ENCODE measurements at places on chromosomes 1 and 21. TPM values are rescaled to one million over a fixed set of nuclear protein-coding genes. Genes with fewer than 3 reads are reported as not detected.

GJA4 gene
- total RNA-seq = 41.0 TPM

GRCh38 chr1:32496127-32496526, 31.3 kb downstream of the ZBTB8B start:
- H3K36me3 ChIP-seq = no peaks in the 10 kb centered on the region
- peaks cover 39% of the 10 kb centered on the region for H3K4me1 ChIP-seq
- peak overlapping the region; percentile 53 for H3K27ac ChIP-seq
- no peak for DNase-seq
- H3K4me3 ChIP-seq = no peak overlapping the region

- H3K36me3 ChIP-seq = no peaks in the 10 kb centered on the region
- H3K27ac ChIP-seq = no peak overlapping the region
These were observed 185.9 kb upstream of the EDN2 start for GRCh38 chr1:41670217-41670957.

- H3K27me3 ChIP-seq = no peaks in the 10 kb centered on the region
- H3K36me3 ChIP-seq = no peaks in the 10 kb centered on the region
- no peaks in the 10 kb centered on the region for H3K4me1 ChIP-seq
- H3K4me3 ChIP-seq = no peak overlapping the region
These were observed 64.5 kb upstream of the PRRC2C start for GRCh38 chr1:171420810-171421209.

GRCh38 chr1:107687849-107688753, 276.9 kb downstream of the VAV3 start:
- no peak for DNase-seq
- no peaks in the 10 kb centered on the region for H3K4me1 ChIP-seq
- H3K4me3 ChIP-seq = no peak overlapping the region
- no peaks in the 10 kb centered on the region for H3K27me3 ChIP-seq
- H3K36me3 ChIP-seq = no peaks in the 10 kb centered on the region

DNA sequence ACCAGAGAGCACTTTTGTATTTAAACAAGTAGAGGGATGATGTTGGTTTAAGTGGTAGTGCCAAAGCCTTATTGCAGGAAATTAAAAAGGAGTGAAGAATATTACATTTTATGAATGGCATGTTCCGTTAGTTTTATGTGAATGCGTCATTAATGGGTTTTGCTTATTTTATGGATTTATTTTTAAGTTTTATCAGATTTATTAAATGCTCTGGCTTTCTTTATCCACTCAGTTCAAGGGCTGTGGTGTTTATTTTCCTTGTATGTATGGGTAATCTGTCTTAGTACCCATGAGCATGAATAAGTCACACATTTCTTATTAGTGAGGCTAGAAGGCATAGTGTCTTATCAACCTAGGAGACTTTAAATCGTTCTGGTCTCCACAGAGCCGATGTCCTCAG, 41.6 kb upstream of the NBL1 start:
- no peak for DNase-seq
- H3K4me3 ChIP-seq = no peak overlapping the region
- H3K27me3 ChIP-seq = no peaks in the 10 kb centered on the region
- peaks cover 53% of the 10 kb centered on the region for H3K4me1 ChIP-seq
- peak overlapping the region; percentile 50 for H3K27ac ChIP-seq

GRCh38 chr1:27567146-27567526, 36.8 kb downstream of the AHDC1 start:
- no peaks in the 10 kb centered on the region for H3K36me3 ChIP-seq
- no peaks in the 10 kb centered on the region for H3K27me3 ChIP-seq
- peak overlapping the region; percentile 98 for H3K27ac ChIP-seq
- H3K4me1 ChIP-seq = peaks cover 100% of the 10 kb centered on the region
- no peak for DNase-seq

POGK gene
- total RNA-seq = 32.0 TPM

DNA sequence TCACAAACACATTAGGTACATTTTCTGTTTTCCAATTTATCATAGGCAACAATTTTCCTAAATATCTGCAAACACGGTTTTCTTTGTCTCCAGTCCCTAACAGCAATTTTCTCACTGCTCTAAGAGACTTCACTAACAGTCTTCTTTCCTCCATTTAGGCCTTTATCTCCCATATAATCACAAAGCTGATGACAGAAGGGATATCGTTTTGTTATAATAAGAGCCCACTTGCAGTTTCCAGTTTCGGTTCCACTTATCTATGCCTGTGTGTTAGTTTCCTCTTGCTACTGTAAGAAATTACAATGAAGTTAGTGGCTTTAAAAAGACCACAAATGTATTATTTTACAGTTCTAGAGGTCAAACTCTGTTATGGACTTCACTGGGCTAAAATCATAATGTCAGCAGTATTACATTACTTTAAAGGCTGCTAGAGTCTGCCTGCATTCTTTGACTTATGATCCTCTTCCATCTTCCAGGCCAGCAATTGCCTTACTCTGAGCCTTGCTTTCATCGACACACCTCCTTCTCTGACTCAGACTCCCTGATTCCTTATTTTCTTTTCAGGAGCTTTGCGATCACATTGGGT, 549.3 kb downstream of the NCAM2 start:
- H3K27me3 ChIP-seq = no peaks in the 10 kb centered on the region
- H3K36me3 ChIP-seq = no peaks in the 10 kb centered on the region
- no peaks in the 10 kb centered on the region for H3K4me1 ChIP-seq
- DNase-seq = no peak
- H3K4me3 ChIP-seq = no peak overlapping the region
- no peak overlapping the region for H3K27ac ChIP-seq

DNA sequence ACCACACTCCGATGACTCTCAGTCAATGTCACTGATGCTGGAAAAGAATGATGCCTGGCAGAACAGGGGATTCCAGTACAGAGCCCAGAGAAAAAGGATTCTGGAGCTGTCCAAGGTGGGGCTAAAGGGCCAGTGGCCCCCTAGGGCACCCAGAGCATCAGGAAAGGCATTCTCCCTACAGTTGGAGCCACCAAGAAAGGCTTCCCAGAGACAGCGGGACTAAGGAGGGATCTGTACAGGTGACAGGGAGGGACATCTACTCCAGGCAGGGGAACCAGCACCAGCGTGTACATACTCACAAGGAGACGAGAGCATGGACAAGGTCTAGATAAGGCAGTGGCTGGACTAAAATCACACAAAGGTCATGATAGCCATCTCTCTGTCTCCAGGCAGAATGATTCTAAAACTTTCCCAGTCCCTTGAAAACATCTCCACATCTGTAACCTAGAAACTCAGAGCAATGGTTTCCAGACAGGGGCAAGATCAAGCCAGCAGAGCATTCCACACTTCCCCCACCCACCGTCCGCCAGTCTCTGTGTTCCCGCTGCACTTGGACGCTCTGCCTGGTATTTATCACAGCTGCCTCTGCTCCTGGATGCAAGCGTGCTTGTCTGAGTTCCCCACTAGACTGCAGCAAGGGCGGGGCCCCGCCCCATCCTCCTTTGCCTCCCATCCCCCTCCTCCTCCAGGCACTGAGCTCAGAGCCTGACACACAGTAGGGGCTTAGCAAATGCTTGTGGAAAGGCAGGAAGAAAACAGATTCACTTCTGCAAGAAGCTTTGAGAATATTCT, 111.6 kb upstream of the ZC3H12A start:
- no peaks in the 10 kb centered on the region for H3K4me1 ChIP-seq
- no peak overlapping the region for H3K27ac ChIP-seq
- no peaks in the 10 kb centered on the region for H3K36me3 ChIP-seq
- no peak overlapping the region for H3K4me3 ChIP-seq

DNA sequence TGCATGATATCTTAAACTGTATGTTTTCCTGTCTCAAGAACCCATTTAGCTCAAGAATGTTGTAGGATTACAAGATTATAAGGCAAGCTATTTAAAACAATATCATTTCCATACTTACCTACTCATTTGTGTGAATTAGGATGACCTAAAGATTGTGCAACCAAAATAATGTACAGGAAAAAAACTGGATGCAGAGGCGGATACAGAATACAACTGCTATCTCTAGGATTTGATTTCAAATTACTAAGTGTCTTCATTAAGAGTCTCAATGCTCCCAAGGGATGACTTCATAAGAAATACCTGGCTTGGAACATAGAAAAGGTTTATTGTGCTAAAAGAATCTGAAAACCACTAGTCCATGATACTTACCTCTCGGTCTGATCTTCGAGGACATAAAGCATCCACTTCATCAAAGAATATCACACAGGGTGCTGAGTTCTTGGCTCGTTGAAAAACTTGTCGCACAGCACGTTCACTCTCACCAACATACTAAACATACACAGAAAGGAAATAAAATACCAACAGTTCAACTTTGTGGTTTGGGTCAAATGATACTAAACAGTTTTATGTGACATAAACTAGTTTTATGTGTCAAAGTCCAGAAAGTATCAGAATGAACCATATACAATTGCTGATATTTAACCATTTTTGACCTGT, 54.9 kb downstream of the NVL start:
- H3K4me1 ChIP-seq = no peaks in the 10 kb centered on the region
- peaks cover 63% of the 10 kb centered on the region for H3K36me3 ChIP-seq
- H3K27me3 ChIP-seq = no peaks in the 10 kb centered on the region
- DNase-seq = peak; percentile 3

- H3K4me1 ChIP-seq = no peaks in the 10 kb centered on the region
- no peaks in the 10 kb centered on the region for H3K27me3 ChIP-seq
- DNase-seq = no peak
- H3K27ac ChIP-seq = no peak overlapping the region
- H3K36me3 ChIP-seq = peaks cover 16% of the 10 kb centered on the region
These were observed 191.8 kb upstream of the TMEM51 start for GRCh38 chr1:14961661-14962267.

SPRR2A gene
- total RNA-seq = not detected

DNA sequence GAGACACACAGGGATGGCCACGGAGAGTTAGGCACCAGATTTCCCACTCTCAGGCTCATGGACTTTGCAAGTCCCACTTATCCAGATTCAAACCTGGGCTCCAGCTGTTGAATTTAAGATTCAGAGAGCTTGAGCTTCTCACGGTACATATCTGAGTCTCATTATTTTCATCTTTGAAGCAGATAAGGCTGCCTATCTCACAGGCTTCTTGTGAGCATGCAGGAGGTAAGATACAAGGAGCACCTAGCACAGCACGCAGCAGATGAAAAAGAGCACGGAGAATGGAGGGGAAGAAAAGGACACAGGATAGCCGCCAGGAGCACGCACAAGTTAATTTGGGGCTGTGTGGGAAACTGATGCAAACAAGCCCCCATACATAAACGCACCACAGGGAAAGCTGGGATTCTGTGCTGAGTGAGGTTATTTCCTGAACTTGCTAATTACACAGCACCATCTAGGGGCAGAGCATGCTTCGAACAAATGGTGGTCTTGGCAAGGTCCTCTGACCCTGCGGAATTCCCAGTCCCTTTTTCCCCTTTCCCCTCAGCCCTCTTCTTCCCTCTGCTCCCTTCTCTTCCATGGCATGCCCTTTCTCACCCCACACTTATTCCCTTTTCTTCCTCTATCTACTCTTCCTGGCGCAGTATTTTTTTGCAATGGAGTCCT, 134.7 kb upstream of the VANGL1 start:
- no peak for DNase-seq
- peaks cover 32% of the 10 kb centered on the region for H3K4me1 ChIP-seq
- no peaks in the 10 kb centered on the region for H3K27me3 ChIP-seq
- no peak overlapping the region for H3K4me3 ChIP-seq

GRCh38 chr1:67224856-67225255, 58.6 kb downstream of the IL23R start:
- no peaks in the 10 kb centered on the region for H3K27me3 ChIP-seq
- no peak for DNase-seq
- no peaks in the 10 kb centered on the region for H3K36me3 ChIP-seq
- H3K27ac ChIP-seq = no peak overlapping the region

DNA sequence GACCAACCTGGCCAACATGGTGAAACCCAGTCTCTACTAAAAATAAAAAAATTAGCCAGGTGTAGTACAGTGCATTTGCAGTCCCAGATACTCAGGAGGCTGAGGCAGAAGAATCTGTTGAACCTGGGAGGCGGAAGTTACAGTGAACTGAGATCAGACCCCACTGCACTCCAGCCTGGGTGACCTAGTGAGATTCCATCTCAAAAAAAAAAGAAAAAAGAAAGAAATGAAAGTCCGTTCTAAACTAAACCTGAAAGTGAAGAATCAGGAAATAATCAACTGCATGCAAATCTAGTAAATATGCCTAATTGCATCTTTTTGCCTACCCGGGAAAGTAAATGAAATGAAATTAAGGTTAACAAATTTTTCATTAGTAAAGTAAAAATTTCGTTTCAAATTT, 99.6 kb downstream of the ZZZ3 start:
- H3K36me3 ChIP-seq = peaks cover 20% of the 10 kb centered on the region
- H3K27ac ChIP-seq = no peak overlapping the region
- H3K4me1 ChIP-seq = peaks cover 3% of the 10 kb centered on the region
- H3K4me3 ChIP-seq = no peak overlapping the region

DNA sequence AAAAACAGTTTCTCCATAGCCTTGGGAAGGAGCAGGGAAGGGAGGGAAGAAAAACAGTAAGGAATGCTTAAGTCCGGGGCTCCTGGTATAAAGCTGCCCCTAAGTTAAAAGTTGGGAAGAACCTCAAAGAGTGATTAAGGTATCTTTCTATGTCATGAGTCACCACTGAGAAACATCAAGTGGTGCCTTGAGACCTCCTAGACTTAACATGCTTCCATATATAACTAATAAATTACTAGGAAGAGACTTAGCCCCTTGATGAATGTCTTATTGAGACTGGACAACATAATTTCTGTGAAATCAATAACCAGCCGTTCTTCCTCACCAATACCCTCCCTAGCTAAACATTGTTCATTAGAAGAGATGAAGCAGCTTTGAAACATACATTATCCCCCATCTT, 121.8 kb upstream of the SLC44A3 start:
- H3K4me3 ChIP-seq = no peak overlapping the region
- no peak overlapping the region for H3K27ac ChIP-seq
- no peaks in the 10 kb centered on the region for H3K27me3 ChIP-seq
- no peak for DNase-seq

DNA sequence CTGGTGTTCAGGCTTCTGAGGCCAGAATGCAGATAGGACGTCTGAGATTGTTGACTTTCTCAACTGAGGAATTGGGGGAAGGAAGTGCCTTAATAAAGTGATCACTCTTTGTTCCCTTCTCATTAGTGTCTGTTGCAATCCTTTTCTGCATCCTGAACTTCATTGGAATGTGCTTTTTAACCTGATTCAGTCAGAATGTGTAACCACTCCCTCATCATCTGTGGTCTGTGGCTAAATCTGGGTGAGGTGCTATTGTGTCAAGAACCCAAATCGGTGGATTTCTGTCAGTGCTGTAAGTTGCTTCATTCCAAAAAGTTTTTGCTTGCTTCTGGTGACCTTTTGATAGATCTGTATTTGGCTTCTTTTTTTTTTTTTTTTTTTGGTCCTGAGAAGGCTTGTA, 38.2 kb downstream of the ARID1A start:
- no peak overlapping the region for H3K4me3 ChIP-seq
- no peak overlapping the region for H3K27ac ChIP-seq
- DNase-seq = no peak
- H3K36me3 ChIP-seq = peaks cover 74% of the 10 kb centered on the region
- H3K4me1 ChIP-seq = peaks cover 28% of the 10 kb centered on the region

All from esophagus muscularis mucosa (tissue), 4 donors.